Activated T-cell treated with anti-CD3 and anti-CD28 coated beads, Interleukin-2, amount 50 U/mL, for 24 hours (primary cell): ENCODE measurements at places on chromosomes 5 and 9.

GRCh38 chr9:32839013-32839885 lies 55.9 kb downstream of the TMEM215 start:
- DNase-seq = no peak

- DNase-seq = no peak
Measured at GRCh38 chr9:121308765-121309164, 40.8 kb downstream of the GSN start.

- peak; percentile 70 for DNase-seq
Measured at GRCh38 chr9:4297786-4298254, 2.0 kb downstream of the GLIS3 start.

- no peak for DNase-seq
Measured at GRCh38 chr5:123294544-123294943, 128.7 kb downstream of the CEP120 start.

DNA sequence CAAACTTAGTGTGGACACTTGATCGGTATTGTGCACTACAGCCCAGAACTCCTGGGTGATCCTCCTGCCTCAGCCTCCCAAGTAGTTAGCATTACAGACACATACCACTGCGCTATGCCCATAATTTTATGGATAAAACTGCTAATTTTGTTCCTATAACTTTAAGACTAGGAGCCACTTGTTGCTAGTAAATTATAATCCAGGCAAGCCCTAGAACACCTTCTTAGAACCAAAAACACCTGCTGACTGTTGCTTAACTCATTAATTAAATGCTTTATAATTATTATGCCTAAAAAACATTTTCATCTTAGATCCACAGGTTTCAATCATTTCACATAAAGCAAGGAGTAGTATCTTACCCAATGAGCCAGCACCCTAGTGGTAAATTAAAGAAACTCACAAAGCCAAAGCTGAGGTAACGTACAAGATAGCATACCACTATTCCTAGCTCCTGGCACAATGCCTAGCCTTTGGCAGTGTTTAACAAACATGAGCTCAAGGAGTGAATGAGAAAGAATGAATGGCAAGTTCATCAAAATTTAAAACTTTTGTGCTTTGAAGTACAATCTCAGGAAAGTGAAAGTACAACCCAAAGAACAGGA lies 5.4 kb downstream of the MRPS27 start:
- DNase-seq = no peak
